Sigmoid colon (tissue), 7 donors: ENCODE measurements at places on chromosomes 3 and 15. TPM values are rescaled to one million over a fixed set of nuclear protein-coding genes. Genes with fewer than 3 reads are reported as not detected.

A4GNT gene
- total RNA-seq: not detected

- DNase-seq: no peak
Observed at GRCh38 chr15:87777054-87777561, 479.4 kb downstream of the NTRK3 start.

GRCh38 chr15:90901175-90902039, 1.7 kb upstream of the MAN2A2 start:
- no peak for DNase-seq

DNA sequence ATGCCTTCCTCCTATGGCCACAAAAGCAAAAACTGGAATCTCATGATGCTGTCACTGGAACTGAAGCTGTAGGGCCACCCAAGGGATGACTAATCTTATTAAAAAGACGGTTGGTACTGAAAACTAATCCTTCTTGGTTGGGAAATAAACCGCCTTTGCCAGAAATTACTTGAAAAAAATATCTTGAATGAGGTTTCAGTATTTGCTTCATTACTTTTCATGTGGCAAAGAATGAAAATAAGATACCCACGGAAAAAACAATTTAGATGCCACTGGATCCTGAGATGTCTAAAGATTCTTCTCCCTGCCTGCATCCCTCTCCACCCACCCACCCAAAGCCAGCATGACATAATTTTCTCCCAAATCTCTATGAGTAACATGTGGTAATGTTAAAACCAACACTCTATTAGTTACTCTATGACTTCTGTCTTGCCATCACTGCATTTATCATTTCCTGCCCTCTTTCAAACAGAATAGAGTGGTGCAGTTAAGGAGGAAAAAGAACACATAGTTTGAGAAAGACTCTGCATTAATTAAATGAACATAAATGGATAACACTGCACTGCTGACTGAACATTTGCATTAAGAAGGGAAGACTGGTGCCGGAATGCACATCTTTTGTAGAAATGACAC, 111.8 kb upstream of the DPH6 start:
- DNase-seq: no peak

DNA sequence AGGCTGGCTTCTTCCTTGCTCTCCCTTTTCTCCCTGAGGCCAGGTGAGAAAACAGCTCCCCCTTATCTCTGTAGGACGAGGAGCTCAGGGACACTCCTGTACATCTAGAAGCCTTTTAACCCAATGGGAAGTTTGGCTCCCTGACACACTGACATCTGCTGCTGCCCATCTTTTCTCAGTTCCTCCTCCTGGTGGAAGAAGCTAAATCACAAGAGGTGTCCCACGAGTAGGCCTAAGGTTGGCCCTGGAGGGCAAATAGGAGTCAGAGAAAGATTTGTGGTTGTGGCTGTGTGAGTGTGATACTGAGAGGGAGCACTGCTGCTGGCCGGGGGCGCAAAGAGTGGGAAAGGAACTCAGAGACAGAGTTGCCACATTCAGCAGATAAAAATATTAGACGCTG, 49.5 kb downstream of the ARHGAP31 start:
- DNase-seq: no peak
